ENCODE measurements at places on chromosomes 7 and 10.

DNA sequence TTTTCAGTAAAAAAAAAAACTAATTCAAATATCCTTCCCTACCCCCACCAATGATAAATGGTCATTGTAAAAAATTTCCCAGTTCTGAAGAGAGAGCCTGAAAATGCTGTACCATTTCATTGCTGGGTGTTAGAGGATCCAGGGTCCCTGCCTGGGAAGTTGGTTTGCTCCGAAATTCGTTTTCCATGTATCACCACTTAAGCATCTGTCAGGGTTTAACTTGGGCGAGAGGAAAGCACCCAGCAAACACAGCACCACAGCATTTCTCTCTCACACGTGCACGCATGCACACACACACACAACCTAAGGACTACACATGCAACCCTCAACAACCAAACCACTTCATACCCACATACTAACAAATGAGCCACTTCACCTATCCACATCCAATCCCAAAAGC is 42.1 kb upstream of the EMX2 start:
- no peak for DNase-seq

DNA sequence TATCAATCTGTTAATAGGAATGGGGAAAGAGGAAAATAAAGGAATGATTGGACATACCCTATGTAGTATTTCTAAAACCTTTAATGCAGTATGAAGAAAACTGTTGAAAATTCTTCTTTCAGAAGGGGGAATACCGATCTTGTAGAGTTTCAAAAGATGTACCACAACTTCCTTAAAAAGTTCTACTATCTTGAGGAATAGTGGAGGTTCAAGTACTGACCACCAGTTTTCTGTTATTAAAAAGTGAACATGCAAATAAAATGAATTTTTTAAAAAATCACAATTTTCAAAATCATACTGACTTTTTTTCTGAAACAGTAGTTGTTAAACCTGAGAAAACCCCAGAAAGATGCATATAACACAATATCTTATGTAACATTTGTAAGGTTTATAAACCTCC is 86.5 kb downstream of the HERC4 start:
- no peak for DNase-seq

DNA sequence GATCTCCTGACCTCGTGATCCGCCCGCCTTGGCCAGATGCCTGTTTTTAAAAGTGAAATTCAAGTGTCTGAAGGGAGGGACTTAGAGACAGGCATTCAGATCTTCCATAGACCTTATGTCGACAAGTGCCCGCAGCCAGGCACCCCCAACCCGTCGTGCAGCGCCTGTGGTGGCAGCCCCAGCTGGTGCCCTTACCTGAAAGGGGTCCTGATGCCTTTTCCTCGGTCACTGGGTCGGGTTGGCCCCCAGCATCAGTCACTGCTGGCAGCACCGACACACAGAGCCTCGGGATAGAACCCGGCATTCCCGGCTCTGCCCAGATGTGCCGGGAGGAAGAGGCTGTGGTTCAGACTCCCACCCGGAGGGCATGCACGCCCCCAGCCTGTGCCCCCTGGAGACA is 23.3 kb downstream of the LRRC27 start:
- DNase-seq: no peak

DNA sequence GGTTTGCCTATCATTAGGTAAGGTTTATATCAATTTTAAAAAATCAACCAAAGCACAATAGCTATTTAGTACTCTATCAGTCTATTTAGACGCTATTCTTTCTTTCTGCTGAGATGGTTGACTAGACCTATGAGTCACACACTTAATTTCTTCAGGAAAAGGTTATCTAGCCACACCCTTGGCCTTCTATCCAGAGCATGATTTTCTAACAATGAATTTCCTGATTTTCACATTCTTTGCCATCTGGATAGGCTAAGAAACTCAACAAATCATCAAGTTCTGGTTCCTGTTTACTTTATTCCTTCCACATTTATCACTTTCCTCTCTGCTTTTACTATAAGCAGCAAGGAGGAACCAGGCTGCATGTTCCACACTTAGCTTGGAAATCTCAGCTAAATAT is 8.1 kb downstream of the PRPS1L1 start:
- no peak for DNase-seq

GRCh38 chr7:36058020-36058592 is 94.9 kb upstream of the EEPD1 start:
- DNase-seq: no peak

- no peak for DNase-seq
These were observed 24.6 kb downstream of the SCRN1 start for GRCh38 chr7:29965030-29965429.

- DNase-seq: peak; percentile 43
These were observed 3.2 kb downstream of the PARP12 start for GRCh38 chr7:140059273-140060242.

GRCh38 chr10:104054430-104054829 is 31.2 kb downstream of the COL17A1 start:
- no peak for DNase-seq

GRCh38 chr7:36601601-36602000 is 122.7 kb downstream of the AOAH start:
- no peak for DNase-seq

GRCh38 chr10:132264306-132264950 is 43.3 kb downstream of the STK32C start:
- DNase-seq: no peak

DNA sequence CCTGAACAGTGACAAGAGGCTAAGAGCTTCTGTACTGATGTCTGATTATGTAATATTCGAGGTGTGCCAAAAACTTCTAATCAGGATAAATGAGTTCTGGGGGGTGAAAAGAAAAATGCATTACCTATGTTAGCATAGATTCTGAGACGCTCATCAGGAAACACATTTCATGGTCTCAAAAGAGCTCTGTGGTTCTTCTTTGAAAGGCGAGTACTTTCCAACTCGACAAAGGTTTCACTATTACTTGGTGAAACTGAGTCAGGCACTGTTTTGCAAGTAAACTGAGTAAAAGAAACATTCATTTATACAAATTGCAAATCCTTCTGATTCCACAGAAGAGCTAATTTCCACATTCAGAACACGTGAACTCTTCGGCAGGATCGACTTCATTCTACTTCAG is 523.2 kb downstream of the GATA3 start:
- DNase-seq: no peak

DNA sequence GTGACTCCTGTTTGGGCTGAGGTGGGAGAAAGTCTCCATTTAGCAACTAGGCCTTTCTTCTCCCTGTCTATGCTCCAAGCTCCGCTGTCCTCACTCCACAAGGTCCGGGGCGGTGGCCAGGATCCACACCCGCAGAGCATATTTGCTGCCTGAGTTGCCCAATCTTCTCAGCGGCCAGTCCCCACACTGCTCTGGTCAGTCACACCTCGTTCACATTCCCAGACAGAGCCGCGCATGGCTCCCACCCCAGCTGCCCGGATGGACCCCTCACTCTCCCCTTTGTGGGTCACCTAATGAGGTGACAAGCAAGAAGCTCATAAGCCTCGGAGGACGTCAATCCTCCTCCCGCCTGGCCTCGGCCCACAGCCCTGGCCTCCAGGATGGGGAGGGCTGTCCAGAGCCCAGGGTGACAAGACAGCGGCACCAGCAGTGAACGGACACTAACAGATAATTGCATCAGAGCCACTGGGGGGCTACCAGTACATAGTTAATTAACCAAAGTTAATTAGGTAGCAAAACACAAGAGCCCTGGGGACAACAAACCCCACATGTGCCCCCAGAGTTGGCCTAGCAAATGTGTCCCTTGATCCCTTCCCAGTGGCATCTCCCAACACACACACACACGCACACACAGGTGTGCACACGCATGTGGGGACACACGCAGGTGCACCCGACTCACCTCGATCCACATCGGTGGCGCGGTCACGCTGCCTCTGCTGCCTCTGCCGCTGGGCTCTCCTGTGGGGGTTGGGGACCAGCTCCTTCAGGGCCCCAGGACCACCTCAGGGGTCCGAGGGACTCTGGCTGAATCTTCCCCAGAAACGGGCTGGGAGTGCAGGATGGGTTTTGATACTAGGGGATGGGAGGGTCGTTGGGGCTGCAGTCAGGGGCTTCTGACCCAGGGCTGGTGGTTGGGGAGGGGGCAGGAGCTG is 11.8 kb downstream of the EPHA1 start:
- DNase-seq: no peak

- DNase-seq: no peak
These were observed 34.4 kb downstream of the UBTD1 start for GRCh38 chr10:97532935-97533671.

- no peak for DNase-seq
These were observed 32.1 kb upstream of the GNA12 start for GRCh38 chr7:2876031-2876731.

GRCh38 chr7:139697056-139697455 is 80.7 kb downstream of the HIPK2 start:
- no peak for DNase-seq

DNA sequence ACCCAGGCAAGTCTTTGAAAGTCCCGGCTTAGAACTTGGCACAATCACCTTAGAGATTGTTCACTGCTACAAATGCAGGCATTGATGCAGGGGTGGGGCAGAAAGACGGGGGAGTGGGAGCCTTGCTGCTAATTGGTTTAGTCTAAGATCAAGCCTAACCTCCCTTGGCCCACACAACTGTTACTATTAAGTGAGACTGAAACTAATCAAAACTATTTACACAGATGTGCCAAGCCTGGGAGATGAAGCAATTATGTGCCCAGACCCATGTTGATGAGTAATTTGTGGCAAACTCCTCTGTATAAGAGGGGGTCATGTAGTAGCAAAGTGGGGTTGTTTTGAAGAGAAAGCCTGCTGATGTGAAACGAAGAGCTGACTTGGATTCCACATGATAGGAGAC is 178.2 kb upstream of the ITGB1 start:
- DNase-seq: no peak

GRCh38 chr10:133009218-133009950 is 67.0 kb upstream of the CFAP46 start:
- DNase-seq: no peak

DNA sequence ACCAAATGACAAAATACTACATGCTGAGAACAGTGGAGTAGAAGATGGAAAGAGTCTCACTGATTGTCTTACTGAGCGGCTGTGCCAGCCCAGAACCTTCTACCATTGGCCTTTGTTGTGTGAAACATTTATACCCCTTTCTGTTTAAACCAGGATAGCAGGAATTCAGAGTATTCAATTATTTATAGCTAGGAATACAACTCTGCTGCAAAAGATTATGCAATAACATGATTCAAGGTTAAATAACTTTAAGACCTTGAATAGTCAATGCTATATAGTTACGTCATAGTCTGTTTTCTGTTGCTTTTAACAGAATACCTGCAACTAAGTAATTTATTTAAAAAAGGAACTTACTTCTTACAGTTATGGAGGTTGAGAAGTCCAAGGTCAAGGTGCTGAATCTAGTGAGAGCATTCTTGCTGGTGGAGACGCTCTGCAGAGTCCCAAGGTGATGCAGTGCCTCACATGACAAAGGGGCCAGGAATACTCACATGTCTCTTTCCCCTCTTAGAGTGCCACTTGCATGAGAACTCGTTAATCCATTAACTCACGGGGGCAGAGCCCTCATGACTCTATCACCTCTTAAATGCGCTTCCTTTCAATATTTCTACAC is 371.8 kb downstream of the MDFIC start:
- no peak for DNase-seq

- DNase-seq: no peak
These were observed 20.0 kb upstream of the SMO start for GRCh38 chr7:129168231-129169021.

- no peak for DNase-seq
These were observed 542.3 kb upstream of the TPK1 start for GRCh38 chr7:145378197-145378596.

GRCh38 chr7:138738114-138738513 is 37.0 kb upstream of the SVOPL start:
- no peak for DNase-seq

GRCh38 chr10:75032813-75033212 is 78.6 kb upstream of the SAMD8 start:
- DNase-seq: no peak

GRCh38 chr10:99234041-99234790 is 1.4 kb downstream of the HPSE2 start:
- no peak for DNase-seq

DNA sequence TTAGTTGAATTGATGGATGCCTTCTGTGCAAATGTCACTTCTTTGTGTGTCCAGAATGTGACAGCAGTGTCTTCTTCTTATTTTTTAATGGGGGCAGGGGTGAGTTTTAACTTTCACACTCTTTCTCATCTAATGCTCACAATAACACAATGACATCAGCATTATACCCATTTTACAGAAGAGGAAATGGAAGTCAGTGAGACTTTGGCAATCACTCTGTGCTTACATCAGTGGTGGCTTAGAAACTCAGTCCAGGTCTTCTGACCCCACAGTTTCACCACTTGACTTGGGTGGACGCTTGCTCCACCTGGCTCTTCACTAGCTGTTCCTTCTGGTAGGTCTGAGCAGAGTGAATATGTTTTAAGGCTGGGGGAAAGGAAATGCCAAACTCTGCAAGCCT is 124.0 kb downstream of the PRKCQ start:
- no peak for DNase-seq

DNA sequence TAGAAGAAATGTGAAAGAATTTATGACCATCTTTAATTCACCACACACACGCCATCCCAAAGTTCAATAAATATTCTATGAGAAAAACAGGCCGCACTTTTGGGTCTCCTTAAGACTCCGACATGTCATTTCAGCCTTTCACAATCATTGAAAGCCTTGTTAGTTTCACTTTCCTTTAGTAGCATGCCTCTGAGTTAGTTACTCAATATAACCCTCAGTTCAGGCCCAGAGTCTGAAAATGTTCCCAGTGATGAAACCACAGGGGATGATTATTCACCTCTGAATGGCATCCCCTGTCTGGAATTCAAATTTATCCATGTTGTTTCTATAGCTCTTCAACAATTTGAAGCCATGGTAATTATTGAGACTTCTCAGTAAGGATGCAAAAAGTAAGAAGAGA is 278.1 kb upstream of the NRP1 start:
- no peak for DNase-seq

GRCh38 chr10:117166418-117167345 is 28.6 kb upstream of the VAX1 start:
- DNase-seq: no peak

DNA sequence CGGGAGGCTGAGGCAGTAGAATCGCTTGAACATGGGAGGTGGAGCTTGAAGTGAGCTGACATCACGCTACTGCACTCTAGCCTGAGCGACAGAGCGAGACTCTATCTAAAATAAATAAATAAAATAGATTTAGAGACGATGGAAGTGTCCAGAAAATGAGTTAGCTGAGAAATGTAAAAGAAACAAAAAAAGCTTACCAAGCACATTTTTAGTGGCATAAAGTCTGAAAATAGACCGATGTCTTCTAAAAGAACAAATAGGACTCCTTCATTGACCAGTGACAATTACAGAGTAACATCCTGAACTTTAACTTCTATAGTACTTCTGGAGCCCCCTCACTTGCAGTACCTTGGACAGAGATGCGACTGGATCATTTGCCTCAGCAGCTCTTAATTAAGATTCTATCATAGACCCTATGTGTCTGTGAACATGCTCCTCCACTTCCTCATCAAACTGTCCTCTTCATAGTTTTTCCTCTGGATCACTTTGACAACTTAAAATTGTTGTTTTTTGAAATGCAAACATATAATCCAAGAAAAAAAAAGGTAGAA is 25.2 kb upstream of the SRPK2 start:
- DNase-seq: no peak
